K562 (cell line): ENCODE measurements at places on chromosomes 12 and 14.

- DNase-seq, result no peak
Observed at GRCh38 chr14:35134329-35135123, 12.2 kb downstream of the PRORP start.

DNA sequence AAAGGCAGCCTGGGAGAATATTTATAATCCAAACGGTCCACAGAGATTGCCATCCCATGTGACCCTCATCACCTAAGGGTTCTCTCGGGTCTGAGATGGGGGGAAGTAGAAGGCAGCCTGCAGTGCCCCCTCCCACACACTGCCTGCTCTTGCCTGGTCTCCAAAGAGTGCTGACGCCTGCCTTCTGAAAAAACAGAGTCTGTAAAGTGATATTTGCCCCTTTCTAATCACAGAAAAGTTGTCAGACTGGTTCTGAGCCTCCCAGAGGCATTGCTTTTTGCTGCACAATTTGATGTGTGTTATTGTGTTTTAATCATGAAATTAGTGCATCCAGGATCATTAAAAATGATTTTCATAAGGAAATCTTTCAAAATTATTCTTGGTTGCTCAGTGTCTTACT, 59.2 kb downstream of the TMEM30B start:
- DNase-seq, result no peak

DNA sequence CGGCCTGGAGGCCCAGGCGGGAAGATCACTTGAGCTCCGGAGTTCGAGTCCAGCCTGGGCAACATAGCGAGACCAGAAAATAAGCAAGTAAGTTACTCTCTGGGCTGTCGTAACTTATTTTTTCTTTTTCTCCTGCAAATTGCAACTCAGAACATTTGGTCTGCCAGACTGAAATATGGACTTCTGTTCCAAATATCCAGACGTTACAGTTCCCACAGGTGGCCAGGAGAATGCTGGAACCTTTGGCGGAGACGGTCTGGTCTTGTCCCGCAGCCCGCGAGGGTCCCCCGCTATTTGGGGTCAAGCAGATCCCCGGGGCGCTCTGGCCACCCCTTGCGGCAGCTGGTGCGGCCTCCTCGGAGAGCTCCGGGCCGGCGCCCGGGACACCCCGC, 488 bp upstream of the PLEKHH1 start:
- DNase-seq, result no peak

- no peak for DNase-seq
Observed at GRCh38 chr14:54105406-54105805, 148.8 kb upstream of the BMP4 start.

GRCh38 chr14:89654998-89655397, 238.0 kb upstream of the FOXN3 start:
- DNase-seq, result no peak
